NCI-H446 (cell line): ENCODE measurements at places on chromosomes 13 and 19.

DNA sequence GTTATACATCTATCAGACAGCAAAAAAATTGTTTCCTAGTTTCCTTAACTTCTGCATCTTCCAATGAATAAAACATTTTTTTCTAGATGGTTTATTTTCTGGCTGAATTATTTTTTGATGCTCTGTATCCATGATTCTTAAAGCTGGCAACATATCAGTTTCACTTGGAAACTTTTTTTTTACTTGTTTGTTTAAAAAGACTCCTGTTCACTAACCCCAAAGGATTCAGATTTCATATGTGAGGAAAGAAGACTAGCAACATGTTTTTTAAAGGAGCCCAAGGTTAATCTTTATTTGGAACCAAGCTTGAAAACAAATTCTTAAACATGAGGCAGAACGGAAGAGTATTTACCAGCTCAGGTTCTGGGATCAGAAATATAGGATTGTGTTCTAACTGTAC, 632.3 kb downstream of the SLITRK6 start:
- no peak for DNase-seq

GRCh38 chr19:7558667-7559066, 23.1 kb downstream of the PNPLA6 start:
- no peak for DNase-seq

DNA sequence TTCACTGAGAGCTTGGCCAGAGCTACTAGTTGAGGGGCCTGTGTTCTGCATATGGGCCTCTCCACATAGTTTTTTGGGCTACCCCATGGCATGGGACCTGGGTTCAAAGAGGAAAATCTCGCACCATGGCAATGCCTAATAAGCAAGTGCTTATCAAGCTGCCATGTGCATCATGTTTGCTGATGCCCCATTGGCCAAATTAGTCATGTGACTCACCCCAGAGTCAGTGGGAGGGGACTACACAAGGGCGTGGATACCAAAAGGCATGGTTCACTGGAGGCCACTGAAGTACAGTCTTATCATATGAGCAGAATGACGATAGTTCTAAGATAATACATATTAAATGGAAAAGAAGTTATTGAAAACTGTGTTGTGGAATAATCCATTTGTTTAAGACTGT, 214.8 kb downstream of the LMO7 start:
- DNase-seq: no peak

- no peak for DNase-seq
These were observed 40.5 kb downstream of the TEX26 start for GRCh38 chr13:30972888-30973377.

- no peak for DNase-seq
These were observed 155.5 kb upstream of the STARD13 start for GRCh38 chr13:33441015-33441414.

GRCh38 chr13:62207388-62207787, 791.7 kb upstream of the PCDH20 start:
- no peak for DNase-seq

DNA sequence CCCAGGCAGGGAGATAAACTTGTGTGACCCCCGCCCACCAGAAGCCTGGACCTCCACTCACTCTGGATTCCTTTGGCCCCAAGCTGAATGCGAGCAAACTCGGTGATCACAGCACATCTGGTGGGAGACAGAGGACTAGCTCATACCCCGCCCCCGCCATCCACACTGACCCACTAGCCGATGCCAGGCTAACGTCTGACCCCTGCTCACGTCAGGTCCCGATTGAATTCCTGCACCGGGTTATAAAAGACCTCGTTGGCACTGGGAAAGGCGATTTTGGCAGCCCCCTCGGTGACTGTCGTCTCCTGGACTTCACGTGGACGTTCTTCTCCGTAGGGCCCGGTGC, 631 bp downstream of the TRMT1 start:
- DNase-seq: no peak
